ENCODE measurements at places on chromosomes 11 and 22.
A peak's percentile ranks its signal among the peaks of the same experiment; 100 is the strongest.

DNA sequence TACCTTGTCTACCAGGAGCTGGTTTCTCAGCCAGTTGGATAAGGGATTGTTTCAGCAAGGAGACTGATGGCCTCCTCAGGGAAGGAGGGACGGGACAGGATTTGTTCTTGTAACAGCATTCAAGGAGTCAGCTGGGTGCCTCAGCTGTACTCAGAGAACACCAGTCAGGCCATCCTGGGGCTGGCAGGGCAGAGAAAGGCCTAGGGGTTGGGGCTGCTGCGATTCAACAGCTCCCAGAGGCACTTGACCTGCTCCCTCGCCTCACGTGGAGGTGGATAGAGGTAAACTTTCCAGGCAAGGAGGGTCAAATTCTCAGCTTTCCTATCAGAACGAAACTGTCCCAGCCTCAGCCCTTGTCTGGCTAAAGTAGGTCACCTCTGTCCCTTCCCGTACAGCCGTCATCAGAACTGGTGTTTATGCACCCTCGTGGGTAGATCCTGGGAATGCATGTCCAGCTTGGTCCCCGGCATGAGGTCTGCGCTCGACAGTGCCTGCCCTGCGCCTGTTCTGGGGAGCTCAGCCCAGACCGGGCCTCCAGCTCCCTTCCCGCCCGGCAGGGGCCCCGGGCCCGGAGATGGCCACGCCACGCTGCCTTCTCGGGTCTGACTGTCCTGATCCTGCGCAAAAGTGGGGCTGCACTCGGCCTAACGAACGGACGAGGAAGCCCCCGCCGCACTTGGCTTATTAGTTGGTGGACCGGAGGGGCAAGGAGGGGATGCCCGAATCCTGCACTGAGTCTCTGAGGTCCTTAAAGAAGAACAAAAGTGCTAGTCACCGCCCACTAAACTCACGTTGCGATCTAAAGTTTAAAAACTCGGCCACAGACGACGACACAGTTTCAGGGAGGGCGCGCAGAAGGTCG, 762 bp upstream of the CCDC134 start:
- peak; percentile 58 for DNase-seq

- DNase-seq = no peak
Measured at GRCh38 chr22:45709060-45709739, 37.6 kb downstream of the ATXN10 start.

DNA sequence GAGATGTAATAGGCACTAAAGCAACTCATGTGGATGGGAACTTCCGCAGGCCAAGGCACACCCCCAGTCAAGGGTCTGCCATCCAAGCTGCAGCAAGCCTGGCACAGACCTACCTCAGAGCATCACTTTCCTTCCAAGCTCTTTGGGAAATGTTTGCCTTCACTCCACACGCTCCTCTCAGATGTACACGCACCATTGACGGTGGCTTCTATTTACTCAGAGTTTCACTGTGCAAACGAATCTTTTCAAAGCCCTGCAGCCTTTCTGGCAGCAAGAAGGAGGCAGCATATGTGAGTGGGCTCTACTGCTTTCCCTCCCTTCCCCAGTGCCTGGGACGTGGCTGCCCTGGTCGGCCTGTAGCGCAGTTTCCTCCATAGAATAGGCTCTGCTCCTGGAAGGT, 60.9 kb upstream of the USP47 start:
- DNase-seq = no peak

DNA sequence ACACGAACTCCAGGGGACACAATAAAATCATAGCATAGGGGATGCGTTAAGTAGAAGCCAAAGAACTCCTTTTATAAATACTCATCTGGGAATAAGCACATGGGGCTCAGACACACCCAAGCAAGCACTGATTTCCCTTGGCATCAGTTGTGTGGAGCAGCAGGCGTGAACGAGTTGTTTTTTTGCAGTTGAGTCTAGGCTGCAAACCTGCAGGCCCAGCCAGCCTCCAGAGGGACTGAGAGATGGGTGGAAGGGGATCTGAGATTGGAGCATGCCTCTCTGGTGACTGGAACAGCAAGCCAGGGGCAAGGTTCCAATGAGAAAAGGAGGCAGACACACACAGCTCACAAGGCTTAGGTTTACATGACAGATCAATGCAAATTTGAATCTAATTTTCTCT, 27.4 kb upstream of the SEZ6L start:
- no peak for DNase-seq

DNA sequence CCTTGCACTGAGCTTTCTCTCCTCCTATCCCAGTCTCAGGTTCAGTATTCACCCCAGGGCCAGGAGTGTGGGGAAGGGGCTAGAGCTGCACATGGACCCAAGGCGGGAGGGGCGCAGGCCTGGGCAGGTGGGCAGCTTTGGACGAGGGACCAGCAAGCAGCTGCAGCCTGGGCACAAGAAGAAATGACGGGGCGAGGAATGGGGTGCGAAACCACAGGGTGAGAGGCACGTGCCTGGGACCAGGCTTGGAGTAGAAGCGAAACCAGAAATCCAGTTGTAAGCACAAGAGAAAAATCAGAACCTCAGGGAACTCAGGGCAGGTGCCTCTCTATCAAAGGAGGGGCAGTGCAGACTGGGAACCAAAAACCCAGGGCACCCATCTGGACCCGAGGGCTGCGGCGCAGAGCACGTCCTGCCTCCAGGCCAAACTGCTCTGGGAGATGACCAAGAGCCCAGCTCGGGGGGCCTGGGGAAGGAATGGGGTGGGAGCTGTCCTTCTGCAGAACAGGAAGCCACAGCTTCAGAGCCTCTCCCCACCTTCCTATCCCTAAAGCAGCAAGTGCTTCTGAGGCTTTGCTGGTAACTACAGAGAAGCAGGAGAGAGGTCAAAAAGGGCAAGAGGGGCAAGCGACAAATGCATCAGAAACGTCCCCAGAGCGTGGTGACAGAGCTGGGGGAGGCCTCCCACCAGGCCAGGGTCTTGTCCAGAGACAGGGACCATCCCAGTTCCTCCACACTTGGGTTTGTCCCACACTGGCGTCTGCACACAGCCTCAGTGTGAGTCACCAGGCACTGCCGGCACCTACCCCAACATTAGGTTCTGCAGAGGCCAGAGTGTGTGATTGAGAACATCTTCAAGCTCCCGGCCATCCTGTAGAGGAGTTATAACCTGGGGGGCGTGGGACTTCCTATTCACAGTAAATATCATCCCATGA, 18.3 kb upstream of the TMPRSS4 start:
- DNase-seq = no peak

- DNase-seq = no peak
Measured at GRCh38 chr11:64989416-64989815, 7.4 kb downstream of the BATF2 start.

GRCh38 chr11:126456783-126457542, 101.5 kb downstream of the ST3GAL4 start:
- DNase-seq = no peak

DNA sequence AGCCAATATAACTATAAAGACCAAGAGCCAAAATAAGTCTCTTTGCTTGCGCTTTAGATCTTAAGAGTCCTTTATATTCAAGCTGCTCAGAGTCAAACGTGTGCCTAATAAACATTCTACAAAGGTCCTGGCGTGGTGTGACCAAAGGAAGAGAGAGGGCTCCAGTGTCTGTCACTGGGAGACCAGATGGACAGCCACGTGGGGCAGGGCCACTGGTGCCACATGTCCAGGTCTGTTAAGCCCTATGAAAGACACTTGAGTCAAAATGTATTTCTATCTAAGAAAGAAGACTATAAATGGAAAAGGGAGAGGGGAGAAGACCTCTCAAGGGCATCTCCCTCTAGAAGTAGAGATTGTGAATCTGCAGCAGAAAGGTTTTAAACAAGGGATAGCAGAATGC, 32.2 kb upstream of the EHF start:
- DNase-seq = no peak

DNA sequence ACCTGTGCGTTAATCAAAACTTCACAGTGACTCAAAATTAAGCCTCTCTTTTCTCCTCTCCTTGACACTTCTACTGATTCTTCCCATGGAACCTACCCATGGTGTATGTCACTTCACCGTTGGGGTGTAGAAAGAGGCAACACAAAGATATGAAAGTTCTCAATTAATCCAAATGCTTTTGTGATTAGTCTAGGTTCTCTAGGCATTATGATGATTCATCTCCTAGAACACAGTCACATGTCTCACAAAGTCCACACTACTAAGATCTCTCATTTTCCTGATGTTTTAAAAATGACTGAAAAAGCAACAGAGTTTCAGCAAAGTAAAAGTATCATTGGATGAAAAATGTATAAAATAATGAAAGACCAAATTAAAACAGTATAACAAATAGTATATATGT, 13.7 kb upstream of the SCGB2A2 start:
- DNase-seq = no peak

DNA sequence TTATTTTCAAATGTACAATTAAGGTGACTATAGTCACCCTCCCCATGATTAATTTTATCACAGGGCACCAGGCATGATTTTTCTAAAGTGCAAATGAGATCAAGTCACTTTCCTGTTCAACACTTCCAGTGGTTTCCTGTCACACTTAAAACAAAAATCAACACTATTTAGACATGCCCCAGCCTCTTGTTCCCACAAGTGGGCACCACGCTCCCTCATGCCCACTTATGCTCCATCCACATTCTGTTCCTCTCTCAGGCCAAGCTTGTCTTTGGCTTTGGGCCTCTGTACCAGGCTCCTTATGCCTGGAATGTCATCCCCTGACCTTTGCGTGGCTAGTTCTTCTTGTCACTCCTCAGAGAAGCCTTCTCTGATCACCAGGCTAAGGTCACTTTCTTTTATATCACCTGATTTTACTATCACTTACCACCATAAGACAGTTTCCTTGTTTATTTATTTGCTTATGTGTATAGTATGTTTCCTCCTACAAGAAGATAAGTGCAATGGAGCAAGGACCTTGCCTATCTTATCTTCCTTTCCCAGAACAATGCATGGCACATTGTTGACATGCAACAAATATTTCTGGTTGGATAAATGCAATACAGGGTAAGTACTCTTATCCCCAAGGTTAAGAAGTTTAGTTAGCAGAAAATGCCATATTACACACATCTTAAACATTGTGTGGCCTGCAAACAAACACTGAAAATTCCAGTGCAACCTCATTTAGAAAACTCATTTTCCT, 50.9 kb upstream of the PANX1 start:
- no peak for DNase-seq

DNA sequence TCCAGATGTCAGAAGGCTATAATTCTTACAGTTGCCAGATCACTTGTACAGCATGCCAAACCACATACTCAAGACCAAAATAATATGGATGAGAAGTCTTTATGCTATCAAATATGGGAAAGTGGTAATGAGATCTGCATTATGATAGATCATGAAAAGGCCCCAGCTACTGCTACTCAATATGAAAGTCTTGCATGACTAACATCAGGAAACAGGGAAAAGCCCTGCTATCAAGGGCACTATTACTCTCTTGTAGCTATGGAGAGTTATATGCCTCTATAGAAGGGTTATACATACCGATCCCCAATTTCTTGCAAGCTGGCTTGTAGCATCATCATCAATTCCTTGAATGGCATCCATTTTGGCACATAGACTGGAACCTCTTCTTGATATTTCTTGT, 30.2 kb upstream of the TMPRSS5 start:
- no peak for DNase-seq

DNA sequence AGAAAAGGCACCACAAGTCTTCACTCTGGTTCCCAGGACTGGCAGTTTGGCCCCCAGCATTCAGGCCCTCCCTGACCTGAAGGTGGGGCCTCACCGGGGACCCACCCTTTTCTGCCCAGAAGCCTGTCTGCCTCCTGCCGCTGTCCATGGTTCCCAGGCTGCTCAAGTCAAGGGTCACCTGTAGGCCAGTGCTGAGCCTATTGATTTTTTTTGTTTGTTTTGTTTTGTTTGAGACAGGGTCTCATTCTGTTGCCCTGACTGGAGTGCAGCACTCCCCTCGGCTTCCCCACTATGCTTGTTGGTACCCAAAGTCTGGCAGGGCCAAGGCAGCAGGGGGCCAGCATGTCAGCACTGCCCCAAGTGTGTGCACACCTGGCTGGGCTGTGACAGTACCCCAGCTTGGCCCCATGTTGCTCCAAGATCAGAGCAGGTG, 11.0 kb upstream of the MED17 start:
- DNase-seq = no peak

GRCh38 chr22:28958611-28959010, 75.2 kb downstream of the ZNRF3 start:
- no peak for DNase-seq

DNA sequence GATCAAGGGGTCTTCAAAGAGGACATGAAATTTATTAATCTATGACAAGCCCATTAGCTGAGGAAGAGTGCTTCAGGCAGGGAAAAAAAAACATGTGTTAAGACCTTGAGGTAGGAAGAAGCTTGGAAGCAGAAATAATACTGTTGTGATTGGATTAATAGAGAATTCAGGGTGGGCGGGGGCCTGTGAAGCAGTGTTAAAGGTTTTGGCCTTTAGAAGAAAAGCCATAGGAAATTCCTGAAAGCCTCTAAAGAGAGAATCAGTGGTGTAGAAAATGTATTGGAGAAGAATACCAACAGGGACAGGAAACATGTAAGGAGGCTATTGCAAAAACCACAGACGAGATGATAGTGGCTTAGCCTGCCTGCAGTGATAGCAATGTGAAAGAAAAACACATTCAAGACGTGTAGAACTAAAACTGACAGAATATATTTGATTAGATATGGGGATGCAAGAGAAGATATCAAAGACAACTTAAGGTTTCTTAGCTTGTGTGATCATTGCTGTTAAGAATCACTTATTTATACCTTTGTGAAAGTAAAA, 404.4 kb upstream of the ANO3 start:
- no peak for DNase-seq

- no peak for DNase-seq
Measured at GRCh38 chr11:111339758-111340388, 39.2 kb downstream of the POU2AF1 start.

GRCh38 chr22:25563761-25564319, 635 bp upstream of the GRK3 start:
- no peak for DNase-seq

DNA sequence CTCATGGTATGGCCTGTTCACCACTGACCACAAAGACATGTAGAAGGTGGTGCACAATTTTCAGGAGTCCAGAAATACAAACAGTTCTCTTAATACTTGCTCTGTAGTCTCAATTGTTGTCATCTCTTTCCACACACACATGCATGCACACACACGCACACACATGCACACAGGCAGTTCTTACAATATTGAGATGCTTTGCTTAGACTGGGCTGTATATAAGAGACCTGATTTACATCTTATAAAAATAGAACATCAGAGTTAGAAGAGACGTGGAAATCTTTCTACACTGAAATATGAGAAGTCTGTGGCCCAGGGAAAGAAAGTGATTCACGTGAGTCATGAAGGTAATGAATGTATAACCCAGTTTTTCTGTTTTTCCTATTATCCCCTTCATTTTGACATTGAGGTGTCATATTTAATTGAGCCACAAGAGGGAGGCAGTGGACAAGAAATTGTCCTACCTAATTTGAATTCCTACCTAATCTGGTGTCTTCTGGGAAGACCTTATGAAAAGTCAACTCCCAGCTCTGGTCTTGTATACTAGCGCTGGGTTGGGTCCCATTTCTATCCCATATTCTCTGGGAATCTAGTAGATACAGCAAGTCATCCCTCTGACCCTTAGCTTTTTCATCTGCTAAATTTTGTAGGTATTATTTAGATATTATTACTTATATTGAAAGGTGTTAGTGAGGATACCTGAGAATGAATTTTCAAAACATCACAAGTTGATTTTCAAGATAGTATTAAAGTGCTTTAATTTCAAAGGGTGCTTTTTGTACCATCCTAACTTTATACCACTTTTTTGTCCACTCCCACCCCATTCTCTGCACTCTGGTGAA, 14.9 kb upstream of the MS4A4A start:
- peak; percentile 50 for DNase-seq

- no peak for DNase-seq
Measured at GRCh38 chr11:7353100-7353499, 101.4 kb downstream of the SYT9 start.
